ENCODE measurements at places on chromosomes 1 and 21.

GRCh38 chr1:3600354-3600753, 11.0 kb downstream of the MEGF6 start:
- no peak for DNase-seq

GRCh38 chr1:57844382-57844980, 420.6 kb upstream of the DAB1 start:
- DNase-seq: no peak

DNA sequence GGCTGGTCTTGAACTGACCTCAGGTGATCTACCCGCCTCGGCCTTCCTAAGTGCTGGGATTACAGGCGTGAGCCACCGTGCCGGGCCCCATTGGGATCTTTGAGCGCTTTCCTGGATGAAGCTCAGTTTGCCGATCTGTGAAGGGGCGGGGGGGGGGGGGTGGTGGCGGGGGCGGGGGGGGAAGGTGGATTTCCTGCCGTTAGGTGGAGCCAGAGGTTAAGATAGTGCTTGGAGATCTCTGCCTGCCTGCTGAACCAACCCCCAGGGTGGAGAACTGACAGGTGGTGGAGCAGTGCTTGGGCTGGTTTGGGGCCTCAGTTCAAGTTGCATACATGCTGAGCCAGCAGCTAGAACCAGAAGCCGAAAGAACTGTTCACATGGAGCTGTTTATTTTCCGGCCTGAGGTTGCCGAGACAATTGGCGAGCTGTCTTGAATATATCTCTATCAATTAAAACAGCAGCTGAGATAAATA, 1.7 kb downstream of the TMCC2 start:
- peak; percentile 87 for DNase-seq

DNA sequence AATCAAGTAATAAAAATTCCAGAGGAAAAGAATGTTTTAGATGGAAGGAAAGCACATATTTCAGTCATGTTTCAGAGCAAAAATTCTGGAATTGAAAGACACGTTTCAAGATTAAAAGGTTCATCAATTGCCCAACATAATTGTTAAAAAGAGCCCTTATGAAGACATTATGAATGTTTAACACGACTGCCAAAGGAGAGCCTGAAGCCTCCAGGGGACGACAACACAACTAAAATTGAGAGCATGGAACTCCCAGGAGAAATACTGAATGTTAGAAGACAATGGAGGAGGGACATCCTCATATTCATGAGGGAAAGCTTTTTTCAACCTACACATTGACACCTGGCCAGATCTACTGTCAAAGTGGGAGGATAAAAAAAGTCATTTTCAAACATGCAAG, 16.0 kb downstream of the OR2T11 start:
- DNase-seq: no peak

DNA sequence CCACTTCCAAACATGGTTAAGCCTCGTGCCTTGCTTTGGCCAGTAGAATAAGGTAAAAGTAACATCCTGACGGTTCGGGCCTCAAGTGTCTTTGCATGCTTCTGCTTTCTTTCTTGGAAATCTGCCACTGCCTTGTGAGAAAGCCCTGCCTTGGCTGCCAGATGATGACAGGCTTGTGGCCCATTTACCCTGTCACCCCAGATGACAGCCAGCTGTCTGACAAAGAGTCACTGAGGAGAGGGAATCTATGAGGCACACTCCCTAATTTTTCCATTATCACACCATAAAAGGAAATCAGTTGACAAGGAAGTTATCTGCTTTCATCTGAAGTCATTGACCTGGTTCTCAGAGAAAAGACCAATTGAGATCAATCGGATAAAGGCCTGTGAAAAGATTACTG, 199.8 kb downstream of the USH2A start:
- no peak for DNase-seq

GRCh38 chr1:192521734-192522133, 53.8 kb upstream of the RGS1 start:
- DNase-seq: no peak

- no peak for DNase-seq
These were observed 326.7 kb upstream of the VAMP3 start for GRCh38 chr1:7444363-7444762.

DNA sequence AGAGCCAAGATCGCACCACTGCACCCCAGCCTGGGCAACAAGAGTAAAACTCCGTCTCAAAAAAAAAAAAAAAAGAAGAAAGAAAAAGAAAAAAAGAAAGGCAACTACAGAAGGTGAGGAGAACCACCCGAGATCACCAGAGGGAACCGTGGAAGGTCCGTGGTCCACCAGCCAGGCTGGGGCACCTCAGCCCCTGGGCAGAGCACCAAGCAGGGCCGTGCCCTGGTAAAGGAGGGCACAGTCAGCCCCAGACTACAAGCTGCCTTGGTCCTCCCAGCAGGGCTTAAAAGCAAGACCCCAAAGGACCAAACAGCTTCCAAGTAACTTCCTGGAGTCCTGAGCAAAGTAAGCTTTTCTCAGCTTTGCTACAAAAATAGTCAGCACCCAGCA, 8.8 kb upstream of the SAMD11 start:
- DNase-seq: no peak

GRCh38 chr1:37691497-37692077, 729 bp upstream of the CDCA8 start:
- DNase-seq: no peak

- no peak for DNase-seq
These were observed 4.9 kb upstream of the OTUD3 start for GRCh38 chr1:19877181-19877750.

DNA sequence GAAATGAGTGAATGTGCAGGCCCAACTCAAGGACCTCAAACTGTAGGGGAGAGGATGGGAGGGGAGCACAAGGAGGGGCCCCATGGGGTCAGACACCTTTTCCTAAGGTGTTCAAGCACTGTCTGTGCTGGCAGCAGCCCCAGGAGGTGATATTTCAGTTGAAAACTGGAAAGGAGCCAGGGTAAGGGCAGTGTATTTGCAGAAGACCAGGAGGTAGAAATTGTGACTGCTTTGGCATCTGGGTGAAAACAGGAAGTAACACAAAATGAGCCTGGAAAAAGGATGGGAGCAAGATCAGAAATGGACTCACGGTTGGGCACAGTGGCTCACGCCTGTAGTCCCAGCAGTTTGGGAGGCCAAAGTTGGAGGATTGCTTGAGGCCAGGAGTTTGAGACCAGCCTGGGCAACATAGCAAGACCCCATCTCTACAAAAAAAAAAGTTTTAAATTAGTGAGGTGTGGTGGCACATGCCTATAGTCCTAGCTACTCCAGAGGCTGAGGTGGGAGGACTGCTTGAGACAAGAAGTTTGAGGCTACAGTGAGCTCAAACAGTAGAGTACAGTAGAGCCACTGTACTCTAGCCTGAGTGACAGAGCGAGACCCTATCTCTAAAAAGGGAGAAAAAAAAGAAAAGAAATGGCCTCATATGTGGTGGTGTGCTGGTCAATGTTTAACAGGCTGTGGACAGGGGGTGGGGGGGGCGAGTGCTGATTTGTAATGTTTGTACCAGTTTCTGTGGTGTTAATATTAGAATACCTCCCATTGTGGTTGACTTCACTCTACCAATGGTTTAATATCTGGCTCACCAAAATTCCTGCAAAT, 76.2 kb upstream of the ANGPTL1 start:
- no peak for DNase-seq

GRCh38 chr1:244709476-244710368, 56.8 kb downstream of the DESI2 start:
- no peak for DNase-seq

GRCh38 chr1:1013922-1014648, 788 bp downstream of the ISG15 start:
- peak; percentile 64 for DNase-seq

DNA sequence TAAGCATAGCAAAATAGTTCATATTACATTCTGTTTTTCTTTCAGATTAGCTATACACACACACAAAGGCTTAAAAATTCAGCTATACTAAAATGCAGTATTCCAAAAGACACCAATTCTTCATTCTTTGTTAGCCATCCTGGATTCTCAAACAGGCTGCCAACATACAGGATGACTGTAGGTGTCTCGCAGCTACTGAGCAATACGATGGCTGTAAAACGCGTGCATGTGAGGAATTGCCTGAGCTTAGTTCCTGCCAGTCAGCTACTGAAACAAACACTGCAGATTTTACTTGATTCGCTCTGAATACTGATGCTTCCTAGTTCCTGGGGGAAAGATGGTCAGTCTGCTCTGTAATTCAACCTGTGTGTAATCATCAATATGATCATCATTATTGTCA, 24.7 kb upstream of the HMGN1 start:
- peak; percentile 51 for DNase-seq

GRCh38 chr1:232280910-232281309, 349.0 kb downstream of the SIPA1L2 start:
- DNase-seq: no peak

DNA sequence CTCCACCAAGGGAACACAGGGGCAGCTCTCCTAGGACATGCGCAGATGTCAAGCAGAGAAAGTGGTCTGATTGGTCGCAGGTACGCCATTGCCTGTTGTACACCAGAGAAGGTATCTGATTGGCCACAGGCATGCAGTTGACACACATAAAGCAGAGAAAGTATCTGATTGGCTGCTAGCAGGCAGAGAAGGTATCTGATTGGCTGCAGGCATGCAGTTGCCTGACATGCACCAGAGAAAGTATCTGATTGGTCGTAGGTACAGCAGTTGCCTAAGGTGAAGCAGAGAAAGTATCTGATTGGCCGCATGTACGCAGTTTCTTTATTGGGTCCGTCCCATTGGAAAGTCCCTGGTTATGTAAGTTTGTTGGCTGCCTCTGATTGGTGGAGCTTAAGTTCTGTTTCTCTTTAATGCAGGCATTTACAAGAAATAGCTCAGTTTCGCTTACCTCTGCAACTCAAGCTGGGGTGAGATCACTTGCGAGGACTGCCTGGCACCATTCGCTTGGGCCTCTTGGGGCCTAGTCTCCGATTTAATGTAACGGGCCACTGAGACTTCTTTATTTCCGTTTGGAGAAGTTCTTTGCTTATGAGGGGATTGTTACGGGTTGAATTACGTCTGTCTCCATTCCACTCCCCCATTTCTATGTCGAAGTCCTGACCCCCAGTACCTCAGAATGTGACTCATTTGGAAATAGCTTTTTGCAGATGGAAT, 74.2 kb downstream of the SIK1 start:
- peak; percentile 45 for DNase-seq

DNA sequence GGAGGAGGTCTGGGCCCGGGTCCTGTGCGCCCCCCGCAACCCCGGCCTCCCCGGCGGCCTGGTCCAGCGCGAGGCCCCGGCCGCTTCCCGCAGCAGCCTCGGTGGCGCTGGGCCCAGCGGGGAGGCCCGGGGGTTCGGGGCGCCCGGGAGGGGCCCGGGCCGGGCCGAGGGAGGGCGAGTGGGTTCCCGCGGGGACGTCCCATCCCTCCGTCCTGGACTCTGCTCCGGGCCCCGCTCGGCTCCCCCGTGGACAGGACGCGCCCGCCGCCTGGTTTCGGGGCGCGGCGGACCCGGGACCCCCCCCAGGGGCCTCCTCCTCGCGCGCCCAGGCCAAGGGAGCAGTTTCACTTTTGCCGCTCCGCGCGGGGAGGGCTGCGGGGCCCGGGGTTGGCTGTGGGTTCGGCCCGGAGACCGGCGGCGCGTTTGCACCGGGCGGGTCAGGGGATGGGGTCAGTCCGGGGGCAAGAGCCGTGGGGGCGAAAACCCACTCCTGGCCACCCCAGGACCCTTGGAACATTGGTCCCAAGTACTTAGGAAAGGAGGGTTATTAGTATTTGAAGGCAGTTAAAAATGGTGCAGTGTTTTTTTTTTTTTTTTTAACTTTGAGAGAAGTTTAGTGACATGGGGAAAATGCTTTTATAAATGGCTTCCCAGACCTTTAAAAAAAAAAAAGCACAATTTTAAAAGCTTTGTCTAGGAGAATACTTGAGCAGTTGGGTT, 677 bp downstream of the AGPAT3 start:
- DNase-seq: no peak

- DNase-seq: no peak
These were observed 231.0 kb downstream of the SLC35F3 start for GRCh38 chr1:234135501-234135900.

DNA sequence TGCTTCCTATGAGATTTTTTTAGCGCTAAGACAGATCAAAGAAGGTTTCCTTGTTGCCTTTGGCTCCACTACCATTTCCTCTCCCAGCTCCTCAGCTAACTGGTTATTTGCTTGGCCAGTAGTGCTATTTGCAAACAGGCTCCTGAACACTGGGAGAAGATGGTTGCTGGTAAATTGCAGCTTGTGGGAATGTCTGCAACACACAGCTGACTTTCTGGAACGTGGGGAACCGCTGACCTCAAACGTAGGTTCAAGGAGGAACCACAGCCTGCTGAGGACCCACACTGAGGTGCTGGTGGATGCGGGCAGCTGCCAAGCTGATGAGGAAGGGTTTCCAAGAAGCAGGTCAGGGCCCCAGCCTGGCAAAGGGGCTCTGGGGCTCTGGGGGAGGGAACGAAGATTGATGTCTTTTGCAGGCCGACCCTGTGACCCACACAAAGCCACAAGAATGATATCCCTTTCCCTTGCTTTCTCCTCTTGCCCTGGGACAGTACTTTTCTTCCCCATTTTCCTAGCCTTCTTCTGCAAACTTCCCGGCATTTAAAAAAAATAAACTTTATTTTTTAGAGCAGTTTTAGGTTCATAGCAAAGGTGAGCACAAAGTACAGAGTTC, 24.8 kb downstream of the GNG4 start:
- no peak for DNase-seq

GRCh38 chr21:44931137-44931500, 8.7 kb upstream of the SLX9 start:
- peak; percentile 74 for DNase-seq

DNA sequence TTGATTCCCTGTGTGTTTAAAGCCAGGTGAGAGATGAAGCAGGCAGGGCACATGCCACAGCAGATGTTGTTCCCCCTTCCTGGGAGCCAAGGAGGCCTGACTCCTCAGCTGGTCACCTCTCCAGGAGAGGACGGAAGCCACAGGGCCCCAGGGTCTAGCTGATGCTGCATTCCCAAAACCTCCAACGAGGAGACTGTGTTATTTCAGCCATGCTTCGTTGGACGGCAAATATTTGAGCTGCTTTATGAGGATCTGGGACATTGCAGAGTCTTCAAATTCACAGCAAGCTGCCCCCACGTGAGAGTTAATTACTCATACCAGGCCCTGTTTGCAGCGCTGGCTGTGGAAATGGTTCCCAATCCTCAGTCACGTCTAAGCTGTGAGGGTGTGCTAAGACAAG, 85.3 kb downstream of the CDC7 start:
- no peak for DNase-seq

- DNase-seq: no peak
These were observed 116.2 kb upstream of the KCNK2 start for GRCh38 chr1:214966346-214966745.

GRCh38 chr1:200296091-200296661, 113.7 kb downstream of the ZNF281 start:
- DNase-seq: no peak

GRCh38 chr1:218660678-218661053, 315.5 kb downstream of the TGFB2 start:
- no peak for DNase-seq

DNA sequence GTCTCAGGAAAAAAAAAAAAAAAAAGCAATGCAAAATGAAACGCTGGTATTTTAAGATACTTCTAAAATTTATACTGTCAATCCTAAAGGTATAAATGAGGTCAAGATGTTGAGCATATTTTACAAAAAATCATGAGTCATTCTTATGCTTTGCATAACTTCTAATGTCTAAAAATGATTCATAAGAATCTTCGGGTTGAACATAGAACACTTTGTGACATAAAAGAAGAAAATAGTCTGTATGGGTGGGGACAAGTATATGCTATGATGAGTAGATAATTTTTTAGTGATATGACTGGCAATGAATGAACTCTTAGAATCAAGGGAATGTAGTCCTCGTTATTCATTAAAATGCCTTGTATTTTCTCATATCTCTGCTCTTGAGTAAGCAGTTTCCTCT, 416.9 kb upstream of the USP24 start:
- no peak for DNase-seq

Measured in thymus (tissue), 14 donors.